Kidney glomerular epithelial cell (primary cell): ENCODE measurements at places on chromosomes 7 and 10.

DNA sequence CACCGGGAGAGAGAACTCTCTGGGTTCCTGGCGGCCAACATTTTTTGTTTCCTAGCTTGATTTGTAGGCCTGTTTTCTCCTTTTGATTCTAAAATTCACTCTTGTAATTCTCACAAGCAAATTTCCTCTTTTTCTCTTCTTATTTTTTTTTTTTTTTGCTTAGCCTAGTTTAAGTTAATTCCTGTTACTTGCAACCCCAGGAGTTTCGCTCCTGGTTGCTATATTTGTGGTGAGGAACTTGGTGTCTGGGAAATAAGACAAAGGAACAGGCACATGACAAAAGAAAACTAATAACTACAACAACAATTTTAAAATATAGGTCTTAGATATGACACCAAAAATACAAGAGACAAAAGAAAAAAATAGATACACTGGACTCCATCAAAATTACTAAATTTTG is 6.7 kb downstream of the AOAH start:
- DNase-seq: no peak

GRCh38 chr7:151416112-151416940 is 6.5 kb upstream of the WDR86 start:
- DNase-seq: no peak

GRCh38 chr7:3164380-3164792 is 120.7 kb upstream of the CARD11 start:
- no peak for DNase-seq

- DNase-seq: no peak
Measured at GRCh38 chr7:2660359-2661095, 27.5 kb upstream of the AMZ1 start.

- DNase-seq: peak; percentile 67
Measured at GRCh38 chr7:3301831-3302618, 973 bp downstream of the SDK1 start.

DNA sequence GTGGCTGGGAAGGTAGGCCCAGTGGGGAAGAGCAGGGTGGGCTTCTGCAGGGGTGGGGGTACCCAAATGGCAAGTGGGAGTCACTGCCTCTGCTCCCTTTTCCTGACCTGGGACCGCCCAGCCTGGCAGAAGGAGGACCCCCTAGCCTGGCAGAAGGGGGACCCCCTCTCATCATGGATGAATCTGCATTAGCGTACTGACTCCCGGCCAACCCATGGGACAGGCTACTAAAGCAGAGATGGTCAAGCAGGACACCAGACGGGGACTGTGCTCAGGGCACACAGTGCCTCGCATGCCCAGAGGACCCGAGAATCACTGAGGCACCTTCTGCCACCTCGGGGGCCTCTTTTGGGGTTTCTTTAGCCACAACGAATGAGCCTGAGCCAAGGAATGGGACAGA is 577.5 kb downstream of the GLRX3 start:
- no peak for DNase-seq

DNA sequence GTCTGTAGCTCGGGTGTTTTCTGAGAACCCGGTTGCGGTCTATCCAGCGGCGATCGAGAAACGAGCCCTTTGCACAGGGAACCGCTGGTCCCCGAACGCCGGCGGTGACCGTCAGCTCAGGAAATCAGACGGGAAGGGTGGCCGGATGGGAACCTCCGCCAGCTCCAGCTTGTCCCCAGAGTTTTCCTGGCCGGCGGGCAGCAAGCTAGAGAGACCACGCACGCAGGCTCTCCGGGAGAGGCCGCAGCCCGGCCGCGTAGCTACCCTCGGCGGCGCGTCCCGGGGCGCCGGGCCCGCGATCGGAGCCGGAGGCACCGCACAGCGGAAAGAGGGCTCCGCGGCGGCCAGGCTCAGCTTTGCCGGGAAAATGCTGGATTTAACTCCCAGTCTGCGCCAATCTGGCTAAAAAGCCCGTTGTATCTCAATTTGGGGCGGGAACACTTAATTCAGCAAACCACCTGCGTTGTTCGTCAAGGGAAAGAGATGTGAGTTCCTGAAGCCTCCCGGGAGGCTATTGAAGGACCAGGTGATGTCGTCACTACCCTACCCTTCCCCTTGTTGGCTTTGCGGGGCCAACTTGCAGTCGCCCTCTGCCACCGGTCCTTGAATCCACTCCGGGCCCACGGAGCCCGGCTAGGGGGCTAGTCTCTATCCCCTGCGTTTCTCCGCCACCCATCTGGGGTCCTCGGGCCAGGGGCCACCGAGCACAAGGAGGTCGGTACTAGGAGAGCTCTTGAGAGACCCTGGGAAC is 859 bp upstream of the CH25H start:
- DNase-seq: no peak

DNA sequence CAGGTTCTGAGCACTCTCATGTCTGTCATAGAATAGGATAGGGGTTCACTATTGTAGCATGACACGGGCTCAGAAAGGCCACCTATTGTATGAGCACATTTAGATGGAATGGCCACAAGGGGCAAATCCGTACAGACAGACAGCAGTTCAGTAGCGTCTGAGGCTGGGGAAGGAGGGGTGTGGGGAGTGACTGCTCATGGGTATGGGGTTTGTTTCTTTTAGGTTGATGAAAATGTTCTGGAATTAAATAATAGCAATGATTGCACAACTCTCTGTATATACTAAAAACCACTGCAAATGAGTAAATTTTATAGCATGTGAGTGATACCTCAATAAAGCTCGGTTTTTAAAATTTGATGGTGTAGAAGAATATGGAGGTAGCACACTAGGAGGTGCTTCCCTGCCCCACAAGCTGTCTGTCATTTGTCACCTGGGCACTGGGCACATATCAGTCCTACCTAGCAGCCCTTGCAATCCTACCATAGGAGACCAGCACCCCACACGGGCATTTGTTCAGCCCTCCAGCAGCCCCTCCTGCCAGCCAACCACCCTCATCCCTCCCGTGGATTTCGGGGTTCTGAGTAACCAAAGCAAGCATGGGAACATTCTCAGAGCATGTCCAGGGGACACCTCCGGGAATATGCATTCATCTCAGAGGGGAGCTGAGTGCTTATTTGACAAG is 35.2 kb downstream of the KCNMA1 start:
- no peak for DNase-seq

DNA sequence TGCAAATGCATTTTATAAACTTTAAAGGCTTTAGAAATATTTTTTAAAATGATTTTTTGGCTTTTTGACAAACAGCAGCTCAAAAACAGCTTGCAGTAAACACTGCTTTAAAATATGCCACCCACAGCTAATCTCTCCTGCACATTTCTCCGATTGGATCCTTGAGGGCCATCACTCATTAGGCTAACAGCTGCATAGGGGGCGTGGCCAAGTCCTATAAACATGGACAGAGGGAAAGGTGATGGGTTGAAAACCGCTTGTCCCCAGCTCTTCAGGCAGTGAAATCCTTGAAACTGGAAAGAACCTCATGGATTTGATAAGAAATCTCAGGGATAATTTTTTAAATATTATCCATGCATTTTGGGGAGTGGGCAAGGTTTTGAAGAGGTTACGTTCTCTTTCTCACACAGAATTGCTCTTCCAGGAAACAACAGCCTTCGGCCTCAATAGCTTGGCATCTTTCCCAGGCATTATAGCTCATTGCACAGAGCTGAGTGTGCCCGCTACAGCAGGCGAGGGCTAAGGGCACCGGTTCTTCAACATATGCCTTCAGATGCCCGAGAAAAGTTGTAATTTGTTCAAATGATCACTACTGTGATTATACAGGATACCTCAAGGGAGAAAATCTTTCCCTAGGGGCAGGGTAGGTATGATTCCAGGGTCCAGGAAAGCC is 1.7 kb downstream of the PLEKHS1 start:
- DNase-seq: no peak
